Skin of body (tissue), 3 donors: ENCODE measurements at places on chromosomes 1 and 21. TPM values are rescaled to one million over a fixed set of nuclear protein-coding genes. Genes with fewer than 3 reads are reported as not detected.

Gene OTUD3
- 11.5 TPM for total RNA-seq

Gene C1orf185
- not detected for total RNA-seq

Gene USH2A
- under 0.01 TPM for total RNA-seq

Gene TSPAN2
- 4.6 TPM for total RNA-seq

Gene WDR77
- total RNA-seq: 13.6 TPM

Gene WNT4
- 4.2 TPM for total RNA-seq

Gene TTC39A
- total RNA-seq: 4.9 TPM

Gene CRP
- total RNA-seq: not detected

Gene SDF4
- total RNA-seq: 40.8 TPM

Gene OR6N1
- total RNA-seq: not detected

Gene TMPRSS15
- total RNA-seq: 0.10 TPM

DNA sequence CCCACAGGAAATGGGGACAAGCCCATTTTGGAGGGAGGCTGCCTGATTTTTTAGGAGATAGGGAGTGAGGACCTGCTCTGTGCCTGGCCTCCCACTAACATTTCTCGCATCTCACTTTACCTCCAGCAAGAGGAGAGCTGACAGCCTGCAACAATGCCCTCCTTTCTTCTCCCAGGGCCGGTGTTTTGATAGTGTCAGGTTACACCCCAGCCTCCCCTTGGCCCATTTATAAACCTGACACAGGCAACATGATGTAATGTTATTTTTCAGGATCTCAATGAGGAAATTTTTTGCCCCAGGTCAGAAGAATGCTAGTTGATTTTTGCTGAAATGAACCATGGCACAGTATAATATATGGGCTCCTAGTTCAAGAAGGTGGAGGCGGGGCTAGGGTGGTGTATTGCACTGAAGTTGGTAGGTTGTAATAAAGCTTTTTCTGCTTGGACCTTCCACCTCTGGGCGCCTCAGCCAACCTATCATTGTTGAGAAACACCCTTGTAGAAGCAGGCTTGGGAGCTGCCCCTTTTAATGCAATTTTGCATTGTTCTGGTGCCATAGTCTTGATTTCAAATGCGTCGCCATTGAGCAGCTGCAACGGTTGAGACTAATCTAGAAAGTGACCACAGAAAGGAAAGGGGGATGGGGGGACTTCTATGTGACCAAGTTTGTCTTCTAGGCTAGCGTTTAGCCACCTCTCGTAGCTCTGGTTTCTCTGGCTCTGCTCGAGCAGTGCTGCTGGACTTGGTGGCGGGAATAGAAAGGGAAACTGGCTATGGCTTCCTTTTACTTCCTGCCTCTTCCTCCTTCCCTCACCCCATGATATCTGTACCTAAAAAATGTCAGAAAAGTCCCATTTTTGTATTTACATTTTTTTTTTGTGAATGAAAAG, 53.0 kb downstream of the PBX1 start:
- DNase-seq: peak; percentile 18

GRCh38 chr21:27104846-27105431, 138.1 kb upstream of the ADAMTS5 start:
- DNase-seq: no peak

- DNase-seq: no peak
Observed at GRCh38 chr1:69871412-69871811, 303.7 kb downstream of the LRRC7 start.

DNA sequence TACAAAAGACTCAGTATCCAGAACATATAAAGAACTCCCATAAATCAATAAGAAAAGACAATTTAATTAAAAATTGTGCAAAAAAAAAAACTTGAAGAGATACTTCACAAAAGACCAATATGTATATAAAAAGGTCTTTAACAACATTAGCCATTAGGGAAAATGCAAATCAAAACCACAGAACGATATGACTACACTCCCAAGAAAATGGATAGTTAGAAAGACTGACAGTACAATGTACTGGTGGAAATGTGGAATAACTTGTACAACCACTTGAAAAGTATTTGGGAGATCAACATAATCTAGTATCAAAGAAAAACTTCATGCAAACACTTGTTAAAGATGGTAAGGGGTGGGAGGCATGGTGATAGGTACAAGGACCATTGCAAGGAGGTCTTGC, 3.9 kb upstream of the CLCA1 start:
- DNase-seq: no peak

DNA sequence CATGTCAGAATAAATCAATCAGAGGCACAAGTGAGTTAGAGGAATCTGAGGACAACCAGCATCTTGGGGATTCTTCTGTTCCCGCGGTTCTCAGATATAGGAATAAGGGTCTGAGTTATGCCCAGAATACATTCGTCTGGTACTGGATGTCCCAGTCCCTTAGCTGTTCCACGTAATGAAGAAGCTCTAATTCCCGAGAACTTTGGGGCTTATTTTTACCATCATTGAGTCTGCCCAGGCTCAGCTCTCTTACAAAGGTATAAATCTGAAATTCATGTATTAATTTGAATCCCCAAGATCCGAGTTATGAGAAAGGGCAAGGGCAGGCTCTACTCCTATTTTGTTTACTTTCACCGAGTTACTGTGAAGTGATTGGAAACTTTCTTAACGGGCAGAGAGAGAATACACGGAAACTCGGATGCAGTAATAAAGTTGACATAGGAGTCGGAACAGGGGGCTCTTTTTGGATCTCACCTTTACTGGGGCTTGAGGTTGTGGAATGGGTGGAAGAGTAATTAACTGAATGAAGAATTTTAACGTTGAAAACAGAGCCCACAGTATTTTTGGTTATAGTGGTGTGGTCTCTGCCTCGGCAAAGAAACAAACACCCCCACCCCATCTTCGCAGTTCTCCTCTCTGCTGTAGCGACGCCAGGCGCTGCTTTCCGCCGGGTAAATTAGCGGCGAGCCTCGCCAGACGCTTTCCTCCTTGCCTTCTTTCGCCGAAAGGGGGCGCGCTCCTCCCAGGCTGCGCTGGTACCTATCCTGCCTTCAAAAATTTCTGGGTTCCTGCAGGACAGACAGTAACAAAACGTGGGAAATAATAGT, 7.1 kb downstream of the PRRX1 start:
- peak; percentile 74 for DNase-seq

GRCh38 chr1:223556414-223557129, 108.9 kb downstream of the CAPN8 start:
- DNase-seq: no peak

DNA sequence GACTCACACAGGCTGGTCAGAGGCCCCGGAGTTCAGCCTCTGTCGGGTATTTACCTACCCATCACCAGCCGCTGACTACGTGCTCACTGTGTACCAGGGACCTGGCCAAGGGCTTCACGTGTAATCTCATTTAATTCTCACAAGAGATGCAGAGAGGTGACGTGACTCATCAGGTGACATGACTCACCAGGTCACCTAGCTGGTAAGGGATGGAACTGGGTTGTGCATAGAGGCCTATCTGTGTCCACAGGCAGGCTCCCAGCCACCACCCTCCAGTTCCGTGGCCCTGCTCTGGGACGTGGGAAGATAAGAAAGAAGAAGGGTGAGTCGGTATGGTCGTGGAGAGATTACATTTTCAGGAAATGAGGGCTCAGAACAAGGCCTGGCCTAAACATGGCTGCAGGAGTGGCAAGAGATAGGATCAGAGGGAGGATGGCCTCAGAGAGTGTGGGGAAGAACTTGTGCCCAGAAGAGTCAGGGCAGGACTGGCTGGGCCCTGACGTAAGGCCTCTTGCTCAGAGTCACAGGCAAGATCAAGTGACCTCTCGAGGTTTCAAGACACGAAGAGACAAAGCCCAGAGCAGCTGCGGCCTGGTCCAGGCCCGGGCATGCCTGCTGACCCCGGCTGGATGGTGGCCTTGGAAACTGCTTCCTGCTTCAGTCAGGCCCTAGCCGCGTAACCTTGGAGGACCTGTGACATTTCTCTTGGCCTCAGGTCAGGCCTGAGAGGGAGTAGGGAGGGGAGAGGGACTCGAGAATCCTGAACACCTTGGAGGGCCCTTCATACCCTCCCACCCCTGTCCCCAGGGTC, 52.7 kb upstream of the WASF2 start:
- no peak for DNase-seq

GRCh38 chr1:154816369-154816768, 53.7 kb downstream of the KCNN3 start:
- no peak for DNase-seq

- DNase-seq: no peak
Observed at GRCh38 chr1:40575336-40575735, 43.9 kb downstream of the ZNF684 start.

DNA sequence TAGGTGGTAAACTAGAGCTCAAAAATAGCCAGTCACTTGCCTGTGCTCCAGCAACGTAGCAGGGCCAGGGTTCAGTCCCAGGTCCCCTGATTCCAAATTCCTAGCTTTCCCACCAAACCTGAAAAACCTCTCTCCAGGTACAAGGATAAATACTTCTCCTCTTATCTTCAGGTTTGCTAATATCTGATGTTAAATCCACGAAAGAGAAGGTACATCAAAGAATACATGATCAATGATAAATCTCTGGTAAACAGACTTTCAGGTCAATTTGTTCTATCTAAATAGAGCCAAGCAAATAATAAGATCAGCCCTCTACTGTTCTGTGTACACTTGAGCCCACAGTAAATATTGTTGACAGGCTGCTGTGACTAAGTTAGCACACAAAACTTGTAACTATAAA, 52.1 kb upstream of the AKT3 start:
- DNase-seq: no peak

DNA sequence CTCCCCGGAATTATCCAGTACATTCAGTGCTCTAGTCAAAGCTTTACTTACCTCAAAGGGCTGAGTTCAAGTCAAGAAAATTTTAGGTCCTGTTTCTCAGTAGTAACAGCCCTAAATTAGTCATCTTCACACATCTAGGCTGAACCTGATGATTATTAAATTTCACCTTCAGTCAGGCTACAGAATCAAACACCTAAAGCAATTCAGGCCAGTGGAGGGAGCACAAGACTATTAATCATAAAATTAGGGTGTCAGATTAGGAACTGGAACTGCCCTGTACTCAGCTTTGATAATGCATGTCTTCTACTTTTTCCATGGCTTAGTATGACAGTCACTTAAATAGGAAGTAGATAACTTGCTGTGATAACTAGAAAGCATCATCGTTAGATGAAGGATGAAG, 28.4 kb upstream of the BCAS2 start:
- DNase-seq: no peak

- DNase-seq: no peak
Observed at GRCh38 chr1:191608367-191608766, 549.9 kb upstream of the RGS18 start.

- DNase-seq: peak; percentile 13
Observed at GRCh38 chr21:30081506-30081905, 85.1 kb downstream of the CLDN17 start.
